ENCODE measurements at places on chromosomes 1 and 21. TPM values are rescaled to one million over a fixed set of nuclear protein-coding genes. Genes with fewer than 3 reads are reported as not detected.

TMEM125 gene
- 22.0 TPM for total RNA-seq

DNA sequence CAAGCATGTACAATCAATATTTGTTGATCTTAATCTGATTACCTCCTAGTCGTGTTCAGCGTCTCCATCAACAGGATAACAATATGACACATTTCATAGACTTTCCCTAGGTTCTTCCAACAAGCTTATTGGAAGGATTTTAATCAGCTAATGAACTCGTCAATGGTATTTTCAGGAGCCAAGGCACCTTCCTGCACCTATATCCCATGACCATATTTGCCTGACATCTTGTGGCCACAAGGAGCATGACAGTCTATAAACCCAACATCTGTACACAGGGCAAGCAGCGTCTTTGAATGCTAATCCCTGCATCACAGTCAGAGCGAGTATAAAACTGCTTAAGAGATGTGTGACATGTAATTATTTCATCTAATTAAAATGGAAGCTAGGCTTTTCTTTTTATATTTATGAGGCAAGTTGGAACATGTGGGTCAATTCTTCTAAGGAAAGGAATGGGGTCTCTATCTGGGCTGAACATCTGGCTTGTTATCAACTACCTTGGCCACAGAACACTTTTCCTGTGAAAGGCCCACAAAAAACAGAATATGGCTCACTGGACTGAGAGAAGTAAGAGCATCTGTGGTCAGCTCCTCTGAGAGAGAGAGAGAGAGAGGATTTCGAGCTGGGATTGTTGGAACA lies 388.8 kb downstream of the NTNG1 start:
- DNase-seq = no peak

CATSPERE gene
- total RNA-seq = 0.91 TPM

GRCh38 chr1:70671006-70671405 lies 259.9 kb downstream of the CTH start:
- no peak for DNase-seq

DNA sequence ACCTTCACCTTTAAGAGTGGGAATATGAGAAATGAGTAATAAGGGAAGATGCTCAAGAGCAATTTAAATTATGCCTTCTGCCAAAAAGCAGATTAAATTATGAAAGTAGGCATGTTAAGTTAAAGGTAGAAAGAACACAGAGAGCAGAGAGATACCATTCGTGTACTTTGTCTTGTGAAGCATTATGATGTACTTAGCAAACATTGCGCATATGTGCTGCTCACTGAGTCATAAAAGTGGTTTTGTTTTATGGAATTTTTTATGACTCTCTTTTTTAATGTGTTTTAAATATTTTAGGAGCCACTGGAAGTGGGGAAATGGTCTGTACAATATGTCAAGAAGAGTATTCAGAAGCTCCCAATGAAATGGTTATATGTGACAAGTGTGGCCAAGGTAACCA lies 35.3 kb downstream of the MTF2 start:
- no peak for DNase-seq

SPATA45 gene
- not detected for total RNA-seq

GNAT2 gene
- not detected for total RNA-seq

GRCh38 chr1:37616330-37616729 lies 18.4 kb downstream of the RSPO1 start:
- no peak for DNase-seq

- DNase-seq = peak; percentile 83
Measured at GRCh38 chr1:203428981-203429599, 46.5 kb upstream of the PRELP start.

DNA sequence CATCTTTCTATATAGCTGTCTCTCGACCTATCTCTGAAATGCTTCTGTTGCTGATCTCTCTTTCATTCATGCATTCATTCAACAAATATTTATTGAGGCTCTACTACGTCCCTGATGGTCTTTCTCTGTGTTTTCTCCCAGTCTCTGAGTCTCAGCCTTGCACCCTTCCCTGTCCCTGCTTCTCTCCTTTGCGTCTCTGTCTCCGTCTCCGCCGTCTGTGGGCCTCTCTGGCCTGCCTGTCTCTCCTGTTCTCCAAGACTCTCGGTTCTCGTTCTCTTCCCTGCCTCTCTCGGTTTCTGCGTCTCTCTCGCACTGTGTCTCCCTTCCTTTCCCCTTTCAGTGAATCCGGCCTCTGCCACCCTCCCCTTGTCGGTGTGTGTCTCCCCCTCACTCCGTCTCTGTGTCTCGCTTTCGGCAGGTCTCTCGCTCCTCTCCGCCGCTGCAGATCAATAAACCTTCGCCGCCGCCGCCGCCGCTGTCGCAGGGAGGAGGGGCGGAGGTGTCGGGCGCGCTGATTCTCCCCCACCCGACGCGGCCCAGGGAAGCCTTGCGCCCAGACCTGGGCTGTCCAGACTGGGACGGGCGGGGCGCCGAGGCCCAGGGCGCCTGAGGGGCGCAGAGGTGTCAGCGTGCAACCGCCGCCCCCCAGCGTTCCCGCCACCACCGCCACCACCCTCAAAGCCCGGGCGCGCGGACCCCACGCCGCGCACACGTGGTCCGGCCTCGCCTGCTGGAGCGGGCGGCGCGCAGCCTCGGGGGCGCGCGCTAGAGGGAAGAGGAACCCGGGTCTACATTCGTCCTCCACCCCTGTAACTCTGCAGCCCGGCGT lies 3.0 kb downstream of the EFNA3 start:
- no peak for DNase-seq

GRCh38 chr1:20732071-20732587 lies 374 bp downstream of the SH2D5 start:
- DNase-seq = no peak

RNF186 gene
- not detected for total RNA-seq

MNDA gene
- total RNA-seq = 3.1 TPM

- peak; percentile 22 for DNase-seq
Measured at GRCh38 chr1:215539803-215540570, 27.1 kb upstream of the KCTD3 start.

GRCh38 chr1:155946633-155947219 lies 5.3 kb downstream of the RXFP4 start:
- no peak for DNase-seq

GRCh38 chr21:27772816-27773215 lies 805.9 kb upstream of the ADAMTS5 start:
- DNase-seq = no peak

DNA sequence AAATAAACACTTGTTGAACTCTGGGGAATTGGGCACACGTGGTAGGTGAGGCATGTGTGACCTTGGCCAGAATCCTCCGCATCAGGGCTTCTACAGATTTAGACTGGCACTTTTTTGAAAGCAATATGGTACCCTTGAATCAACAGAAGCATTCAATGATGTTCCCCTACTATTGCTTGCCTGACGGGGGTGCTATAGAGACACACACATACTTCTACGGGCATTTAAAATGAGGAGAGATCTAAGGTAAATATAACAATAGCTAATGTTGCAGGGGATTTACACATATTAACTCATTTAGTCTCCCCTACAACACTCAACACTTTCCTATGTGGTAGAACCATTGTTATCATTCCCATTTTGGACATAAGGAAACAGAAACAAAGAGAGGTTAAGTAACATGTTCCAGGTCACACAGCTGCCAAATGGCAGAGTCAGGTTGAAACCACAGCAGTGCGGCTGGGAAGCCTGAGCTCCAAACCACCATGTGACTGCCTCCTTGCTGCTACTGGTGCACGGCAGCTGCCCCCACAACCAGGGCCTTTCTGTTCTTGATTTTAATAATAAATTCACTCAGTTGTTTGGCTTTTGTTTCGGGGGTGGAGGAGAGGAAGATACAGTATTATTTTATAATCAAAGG lies 147.4 kb downstream of the ZNF281 start:
- DNase-seq = no peak

DNA sequence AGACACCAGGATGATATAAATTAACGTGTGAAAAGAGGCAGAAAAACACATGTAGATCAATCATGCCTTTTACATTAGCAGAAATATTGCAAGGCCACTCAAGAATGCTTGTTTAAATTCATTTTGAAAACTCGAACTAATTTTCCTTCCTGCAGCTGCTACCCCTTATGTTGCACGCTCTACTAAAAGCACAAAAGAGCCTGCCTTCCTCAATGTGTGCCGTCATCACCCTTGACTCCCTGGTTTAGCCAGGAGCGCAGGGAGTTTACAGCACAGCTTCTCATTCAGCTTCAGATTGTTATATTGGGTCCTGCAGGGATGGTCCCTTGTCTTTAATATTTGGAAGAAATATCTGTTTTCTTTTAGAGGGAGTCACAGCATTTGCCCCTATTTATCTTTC lies 10.1 kb upstream of the ST6GALNAC5 start:
- no peak for DNase-seq

CASQ1 gene
- total RNA-seq = not detected

VHLL gene
- not detected for total RNA-seq

TTC22 gene
- total RNA-seq = 63.2 TPM
